ENCODE measurements at places on chromosomes 12 and 14. TPM values are rescaled to one million over a fixed set of nuclear protein-coding genes. Genes with fewer than 3 reads are reported as not detected.

DNA sequence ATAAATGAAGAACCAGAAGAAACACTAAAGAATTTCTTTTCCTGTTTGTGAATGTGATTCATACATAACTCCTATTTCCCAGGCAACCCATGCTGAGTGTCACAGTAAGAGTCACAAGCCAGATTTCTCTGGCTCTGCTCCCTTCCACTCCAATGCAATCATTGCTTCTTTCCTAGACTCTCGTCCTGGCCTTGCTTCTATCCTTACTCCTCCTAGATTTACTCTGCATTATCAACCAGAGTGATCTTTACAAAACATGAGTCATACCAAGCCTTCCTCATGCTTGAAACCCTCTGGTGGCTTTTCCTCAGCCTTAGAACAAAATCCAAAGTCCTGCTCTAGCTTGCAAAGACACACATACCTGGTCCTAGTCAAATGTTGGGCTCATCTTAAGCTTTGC lies 13.3 kb downstream of the IL22 start:
- no peak for DNase-seq

GRCh38 chr14:32413967-32414640 lies 85.0 kb downstream of the AKAP6 start:
- peak; percentile 31 for DNase-seq

DNA sequence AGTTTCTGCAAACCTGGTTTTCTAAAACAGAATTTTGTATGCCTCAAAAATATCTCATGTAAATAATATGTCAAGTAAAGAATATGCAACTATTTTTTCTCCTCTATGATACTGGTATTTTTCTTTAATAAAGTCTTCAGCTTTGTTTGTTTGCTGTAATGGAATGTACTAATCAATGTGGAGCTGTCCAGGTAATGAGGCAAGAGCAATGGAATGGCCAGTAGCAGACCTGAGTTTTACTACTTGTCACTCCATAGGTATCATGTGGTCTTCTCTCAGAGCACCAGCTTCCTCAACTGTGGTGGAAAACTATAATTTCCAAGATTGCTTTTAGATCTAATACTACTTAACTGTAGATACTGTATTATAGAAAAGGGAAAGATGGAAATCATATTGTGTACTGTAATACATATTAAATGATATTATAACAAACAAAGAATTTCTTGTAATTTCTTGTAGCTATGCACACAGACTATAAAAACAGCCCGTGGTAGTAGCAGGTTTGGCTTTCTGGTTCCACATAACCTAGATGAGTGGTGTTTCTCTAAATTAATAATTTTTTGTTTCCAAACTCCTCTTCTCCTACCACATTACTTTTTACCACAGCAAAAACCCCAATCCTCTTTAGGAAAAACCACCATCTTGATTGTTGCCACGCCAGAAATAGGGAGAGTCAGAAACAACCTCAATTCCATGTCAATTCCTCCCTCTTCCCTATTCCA lies 70.6 kb downstream of the KIF21A start:
- DNase-seq = no peak

- DNase-seq = no peak
Observed at GRCh38 chr12:3155702-3156370, 78.7 kb downstream of the TSPAN9 start.

DNA sequence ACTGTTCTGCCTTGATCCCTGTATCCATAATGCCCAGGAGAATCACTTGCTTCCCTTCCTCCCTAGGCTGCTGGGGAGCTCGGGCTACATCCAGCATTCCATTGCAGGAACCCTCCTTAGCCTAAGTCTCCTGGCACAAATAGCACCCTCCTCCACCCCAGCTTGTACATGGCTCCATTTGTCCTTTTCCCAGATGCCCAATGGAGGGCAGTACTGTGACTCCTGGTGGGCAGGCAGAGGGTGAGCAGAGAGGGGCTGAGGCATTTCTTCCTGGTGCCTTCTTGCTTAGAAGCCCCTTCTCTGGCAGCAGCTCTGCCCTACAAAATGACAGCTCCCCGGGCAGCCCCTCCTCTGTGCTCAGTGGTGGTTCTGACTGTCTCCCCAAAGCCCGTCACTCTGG lies 86.5 kb downstream of the RBM19 start:
- DNase-seq = no peak

GRCh38 chr12:74031045-74031444 lies 506.6 kb upstream of the ATXN7L3B start:
- no peak for DNase-seq

- DNase-seq = peak; percentile 76
Observed at GRCh38 chr12:100671396-100672074, 98.1 kb downstream of the GAS2L3 start.

DNA sequence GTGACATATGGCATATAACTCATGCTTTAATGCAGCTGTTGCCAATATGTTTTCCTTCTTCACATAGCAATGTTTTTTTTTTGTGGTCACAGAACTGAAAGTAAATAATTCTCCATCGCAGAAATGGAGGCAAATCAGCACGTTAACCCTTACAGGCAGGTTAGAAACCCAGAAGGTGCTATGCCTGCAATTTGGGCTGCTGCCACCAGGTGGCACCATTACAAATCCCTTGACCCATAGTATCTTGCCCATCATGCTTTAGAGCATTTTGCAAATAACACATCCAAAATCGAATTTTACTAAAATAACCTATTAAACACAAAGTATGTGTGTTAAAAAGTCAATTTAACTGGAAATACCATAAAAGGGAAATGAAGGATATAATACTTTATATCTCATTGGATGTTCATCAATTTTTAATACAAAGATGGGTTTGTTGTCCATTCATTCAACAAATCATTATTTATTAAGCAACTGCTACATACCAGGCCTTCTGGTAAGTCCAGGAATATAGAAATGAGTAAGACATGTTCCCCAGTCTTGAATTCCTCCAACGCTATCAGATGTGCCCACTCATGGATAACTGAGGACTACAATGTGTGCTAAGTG lies 340.1 kb downstream of the GLT1D1 start:
- peak; percentile 54 for DNase-seq

DNA sequence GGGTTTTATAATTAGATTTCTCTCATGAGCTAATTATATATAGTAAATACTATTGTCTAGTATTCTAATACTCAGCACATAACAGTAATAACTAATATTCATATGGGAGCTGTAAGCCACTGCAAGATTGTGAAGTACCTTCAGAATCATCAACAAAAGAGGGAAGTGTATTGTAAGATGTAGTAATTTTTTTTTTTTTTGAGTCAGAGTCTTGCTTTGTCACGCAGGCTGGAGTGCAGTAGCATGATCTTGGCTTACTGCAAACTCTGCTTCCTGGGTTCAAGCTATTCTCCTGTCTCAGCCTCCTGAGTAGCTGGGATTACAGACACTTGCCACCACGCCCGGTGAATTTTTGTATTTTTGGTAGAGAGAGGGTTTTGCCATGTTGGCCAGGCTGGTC lies 3.1 kb downstream of the GPR33 start:
- no peak for DNase-seq

GRCh38 chr12:15693228-15693911 lies 95.8 kb downstream of the EPS8 start:
- no peak for DNase-seq

- no peak for DNase-seq
Observed at GRCh38 chr12:92654929-92655328, 47.9 kb upstream of the PLEKHG7 start.

DNA sequence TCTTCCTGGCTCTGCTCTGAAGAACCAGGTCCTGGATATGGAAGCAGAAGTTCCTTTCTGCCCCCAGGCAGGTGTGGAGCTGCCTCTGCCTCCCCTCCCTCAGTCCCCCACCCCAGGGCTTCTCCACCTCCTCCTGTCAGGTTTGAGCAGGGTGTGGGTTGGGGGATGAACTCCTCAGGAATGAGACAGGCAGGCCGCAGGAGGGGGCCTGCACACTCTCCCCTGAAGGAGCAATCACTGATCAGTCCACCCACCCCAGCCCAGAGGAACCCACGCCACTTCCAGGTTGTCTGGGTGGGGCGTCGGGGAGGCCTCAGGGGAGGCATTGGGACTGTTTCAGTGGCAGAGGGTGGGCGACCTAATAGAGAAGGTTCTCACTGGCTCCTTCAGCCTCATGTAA lies 26.6 kb downstream of the FAIM2 start:
- DNase-seq = no peak

GRCh38 chr12:119204131-119204530 lies 25.4 kb downstream of the HSPB8 start:
- no peak for DNase-seq

DNA sequence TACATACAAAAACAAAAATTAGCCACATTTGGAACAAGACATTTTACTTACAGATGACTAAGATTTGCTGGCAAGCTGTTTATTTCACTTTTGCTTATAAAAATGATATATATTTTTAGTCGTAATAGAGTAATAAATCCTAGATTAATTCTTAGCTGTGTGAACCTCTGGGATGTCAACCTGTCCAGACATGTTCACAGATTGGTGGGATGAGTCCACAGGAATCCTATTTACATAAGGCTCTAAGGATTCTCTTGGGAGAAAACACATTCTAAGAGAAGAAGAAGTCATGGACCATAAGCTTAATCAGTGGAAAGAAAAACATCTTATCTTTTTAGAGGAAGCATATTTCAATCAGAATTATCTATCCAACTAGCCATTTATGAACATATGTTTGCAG lies 797.4 kb downstream of the C12orf50 start:
- DNase-seq = no peak

DNA sequence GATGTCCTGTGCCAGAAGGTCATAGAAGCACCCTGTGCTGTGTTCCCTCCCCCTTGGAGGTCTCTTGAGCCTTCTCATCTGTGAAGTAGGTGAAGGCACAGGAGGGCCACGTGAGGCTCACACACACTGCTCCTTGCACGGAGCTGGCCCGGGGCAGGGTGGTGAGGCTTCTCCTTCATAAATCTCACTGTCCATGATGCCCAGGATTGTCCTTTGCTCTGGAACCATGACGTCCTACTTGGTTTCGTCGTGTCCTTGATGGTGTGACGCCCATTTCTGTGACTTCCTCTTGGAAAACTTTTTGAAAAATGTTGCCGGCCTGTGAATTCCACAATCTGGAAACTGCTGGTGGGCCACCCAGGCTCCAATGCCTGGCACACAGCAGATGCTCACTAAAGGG lies 34.4 kb downstream of the SH2B3 start:
- DNase-seq = peak; percentile 50

- no peak for DNase-seq
Observed at GRCh38 chr12:26878661-26879119, 45.7 kb upstream of the ITPR2 start.

DNA sequence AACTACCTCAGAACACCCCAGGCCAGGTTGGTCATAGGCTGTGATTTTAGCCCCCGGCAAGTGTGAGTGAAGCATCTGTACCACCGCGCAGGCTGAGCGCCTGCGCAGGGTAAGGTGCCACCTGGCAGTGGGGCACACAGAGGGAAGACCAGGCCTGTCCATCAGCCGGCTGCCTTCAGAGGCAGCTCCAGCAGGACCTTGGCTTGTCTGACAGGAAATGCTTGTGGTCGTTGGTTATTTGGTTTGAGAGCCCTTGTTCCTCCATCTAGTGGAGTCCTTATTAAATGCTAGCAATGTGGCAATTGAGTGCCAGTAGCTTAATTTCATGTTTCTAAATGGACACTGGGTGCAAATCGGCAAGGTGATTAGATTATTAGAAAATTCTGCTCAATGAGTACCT lies 27.5 kb downstream of the SLC25A29 start:
- peak; percentile 72 for DNase-seq

- peak; percentile 93 for DNase-seq
Observed at GRCh38 chr14:23068789-23069412, 11.6 kb upstream of the CDH24 start.

DNA sequence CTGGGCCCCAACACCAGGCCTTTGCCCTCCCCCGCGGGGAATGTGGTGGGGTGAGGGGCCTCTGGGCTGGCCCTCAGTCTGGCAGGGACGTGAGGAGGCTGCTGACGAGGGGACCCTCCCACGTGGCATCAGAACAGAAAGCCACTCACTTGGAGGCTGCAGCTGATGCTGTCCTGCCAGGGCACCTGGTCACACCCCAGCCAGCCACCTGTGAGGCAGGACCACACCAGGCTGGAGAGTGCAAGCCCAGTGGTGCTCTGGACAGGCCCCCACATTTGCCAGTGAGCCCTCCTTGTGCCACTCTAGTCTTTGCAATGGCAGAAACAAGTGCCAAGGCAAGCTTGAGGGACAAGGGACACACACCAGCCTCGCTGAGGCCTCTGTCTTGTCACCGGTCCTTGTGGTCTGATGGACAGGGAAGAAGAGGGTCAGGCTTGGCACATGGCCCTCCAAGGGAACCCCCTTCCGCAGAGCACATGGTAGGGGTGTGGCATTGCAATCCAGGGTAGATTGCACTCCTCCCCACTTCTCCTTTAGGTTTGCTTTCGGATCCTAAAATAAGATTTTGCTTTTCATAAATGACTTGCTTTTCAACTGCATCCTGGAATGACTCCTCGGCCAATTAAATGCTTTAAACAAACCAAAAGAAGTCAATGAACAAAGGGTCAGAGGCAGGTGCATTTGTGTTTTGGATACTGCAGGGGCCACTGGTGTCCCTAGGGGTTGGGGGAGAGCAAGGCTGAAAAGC lies 53.7 kb downstream of the CCDC88C start:
- no peak for DNase-seq

DNA sequence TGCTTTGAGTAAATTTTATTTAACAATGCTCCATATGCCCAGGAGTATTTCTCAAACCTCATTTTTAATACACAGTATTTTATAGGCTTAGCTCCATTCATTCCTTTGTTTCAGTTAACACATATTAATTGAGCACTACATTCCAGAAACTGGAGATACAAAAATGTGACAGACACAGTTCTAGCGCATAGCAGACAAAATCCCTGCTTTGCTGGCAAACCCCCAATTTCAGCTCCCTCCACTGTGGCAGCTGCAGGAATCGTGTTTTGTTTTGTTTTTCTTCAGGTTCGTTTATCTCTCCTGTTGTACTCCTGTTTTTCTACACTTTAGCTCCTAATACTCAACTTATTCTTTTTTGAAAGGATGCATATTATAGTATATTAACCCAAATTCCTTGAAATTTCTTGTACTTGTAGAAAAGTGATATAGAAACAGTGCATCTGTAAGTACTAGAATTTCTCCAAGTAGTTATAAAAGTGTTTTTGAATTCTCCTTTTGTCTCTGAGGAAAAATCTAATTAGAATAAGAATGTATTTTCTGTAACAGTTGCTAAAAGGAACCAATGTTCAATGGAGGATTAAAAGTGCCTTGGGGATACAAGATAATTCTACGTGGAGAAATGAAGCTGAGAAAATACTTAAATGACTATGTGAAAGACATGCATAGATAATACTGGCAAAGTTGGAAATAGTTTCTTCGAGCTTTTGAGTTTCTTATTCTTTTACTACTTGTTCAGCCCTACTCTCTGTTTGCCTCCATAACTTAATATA lies 6.4 kb upstream of the RAB21 start:
- no peak for DNase-seq

Gene SDS
- not detected for total RNA-seq

Gene SMCO2
- not detected for total RNA-seq

Gene HOXC4
- total RNA-seq = 2.2 TPM

Gene SLC6A12
- total RNA-seq = 1.4 TPM

Gene HOXC10
- 0.53 TPM for total RNA-seq

Gene KCNJ8
- total RNA-seq = not detected

Gene AQP6
- not detected for total RNA-seq

Gene KRT73
- not detected for total RNA-seq

Gene C3AR1
- 0.58 TPM for total RNA-seq

Gene CLEC4D
- total RNA-seq = not detected

Gene TESPA1
- not detected for total RNA-seq

Gene C1R
- total RNA-seq = 2.0 TPM

Gene NUBPL
- 20.0 TPM for total RNA-seq

Gene LRTM2
- total RNA-seq = not detected
